ENCODE measurements at places on chromosomes 7 and 10.

DNA sequence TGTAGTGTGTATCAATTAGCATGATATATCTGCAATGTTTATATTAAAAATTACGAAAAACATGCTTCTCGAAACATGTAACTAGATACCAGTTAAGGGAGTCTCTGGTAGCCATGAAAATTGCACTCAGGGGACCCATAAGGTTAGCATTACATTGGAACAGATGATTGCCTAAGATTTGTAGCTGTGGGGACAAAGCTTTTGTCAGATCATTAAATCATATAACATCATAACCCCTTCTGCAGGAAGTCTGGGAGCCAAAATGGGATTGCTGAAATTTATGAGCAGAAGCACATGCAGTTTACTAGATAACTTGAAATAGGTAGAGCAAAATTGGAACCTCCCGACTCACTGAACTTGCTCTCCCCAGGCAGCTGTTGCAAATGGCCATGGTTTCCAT lies 235.0 kb upstream of the IGFBP3 start:
- DNase-seq: no peak

DNA sequence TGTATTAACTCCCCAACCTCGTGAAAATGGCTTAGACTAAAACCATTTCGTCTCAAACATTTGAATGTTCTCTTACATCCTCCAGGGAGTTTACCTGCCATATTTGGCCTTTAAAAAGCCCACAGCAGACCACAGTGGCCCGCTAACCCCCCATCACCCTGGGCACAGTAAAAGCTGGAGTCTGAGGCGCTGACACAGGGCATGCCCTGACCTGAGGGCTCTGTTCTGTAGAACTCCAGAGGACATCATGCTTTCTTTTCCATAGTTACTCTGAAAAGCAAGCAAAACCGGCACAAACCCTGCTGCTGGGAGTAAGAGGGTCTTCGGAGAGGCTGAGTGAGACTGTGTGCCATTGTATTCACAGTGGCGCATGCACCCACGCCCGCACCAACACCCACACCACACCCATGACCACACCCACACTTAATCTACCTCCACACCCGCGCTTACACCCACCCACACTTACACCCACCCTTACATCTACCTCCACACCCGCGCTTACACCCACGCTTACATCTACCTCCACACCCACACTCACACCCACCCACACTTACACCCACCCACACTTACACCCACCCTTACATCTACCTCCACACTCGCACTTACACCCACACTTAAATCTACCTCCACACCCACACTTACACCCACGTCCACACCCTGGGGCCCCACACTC lies 32.1 kb downstream of the LRRC27 start:
- DNase-seq: no peak

- no peak for DNase-seq
Observed at GRCh38 chr10:24042884-24043283, 166.1 kb upstream of the KIAA1217 start.

GRCh38 chr7:130387628-130388403 lies 7.5 kb downstream of the CPA1 start:
- DNase-seq: no peak

- peak; percentile 62 for DNase-seq
Observed at GRCh38 chr10:4127518-4128315, 342.7 kb upstream of the KLF6 start.

DNA sequence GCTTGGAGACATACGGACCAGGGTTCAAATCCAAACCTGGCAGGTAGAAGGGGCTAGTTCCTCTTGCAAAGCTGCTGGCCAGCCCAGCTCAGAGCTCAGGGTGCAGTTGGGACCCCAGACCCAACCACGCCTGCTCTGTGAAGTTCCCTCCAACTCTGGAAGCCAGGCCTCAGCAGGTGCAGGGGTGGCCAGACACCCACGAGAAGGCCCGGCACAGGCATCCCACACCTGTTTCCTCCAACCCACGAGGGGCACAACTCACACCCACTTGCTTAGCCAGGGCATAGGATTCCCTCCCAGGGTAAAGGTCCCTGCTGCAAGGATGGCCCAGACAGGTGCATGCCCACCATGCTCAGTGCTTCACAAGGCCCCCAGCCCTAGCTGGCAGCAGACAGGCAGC lies 262.4 kb downstream of the GRID1 start:
- DNase-seq: no peak

GRCh38 chr10:49118430-49119074 lies 3.2 kb upstream of the VSTM4 start:
- DNase-seq: no peak

DNA sequence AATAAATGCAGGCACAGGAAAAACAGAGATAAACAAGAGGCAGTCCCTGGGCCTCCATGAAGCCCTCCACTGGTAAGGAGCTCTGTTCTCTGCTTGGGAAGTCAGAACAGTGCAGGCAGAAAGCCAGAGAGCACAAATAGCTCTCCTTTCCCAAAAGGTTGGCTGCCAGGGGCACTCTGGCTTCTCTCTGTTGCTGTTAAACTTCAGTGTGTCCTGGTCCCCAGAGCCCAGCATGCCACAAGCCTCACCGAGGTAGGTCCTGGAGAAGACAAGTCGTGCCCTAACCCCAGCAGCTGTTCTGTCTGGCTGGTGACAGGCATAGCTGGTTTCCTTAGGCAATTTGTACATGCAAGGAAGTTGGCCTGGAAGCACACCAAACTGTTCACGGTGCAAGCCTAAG lies 17.3 kb downstream of the SLC16A12 start:
- no peak for DNase-seq

DNA sequence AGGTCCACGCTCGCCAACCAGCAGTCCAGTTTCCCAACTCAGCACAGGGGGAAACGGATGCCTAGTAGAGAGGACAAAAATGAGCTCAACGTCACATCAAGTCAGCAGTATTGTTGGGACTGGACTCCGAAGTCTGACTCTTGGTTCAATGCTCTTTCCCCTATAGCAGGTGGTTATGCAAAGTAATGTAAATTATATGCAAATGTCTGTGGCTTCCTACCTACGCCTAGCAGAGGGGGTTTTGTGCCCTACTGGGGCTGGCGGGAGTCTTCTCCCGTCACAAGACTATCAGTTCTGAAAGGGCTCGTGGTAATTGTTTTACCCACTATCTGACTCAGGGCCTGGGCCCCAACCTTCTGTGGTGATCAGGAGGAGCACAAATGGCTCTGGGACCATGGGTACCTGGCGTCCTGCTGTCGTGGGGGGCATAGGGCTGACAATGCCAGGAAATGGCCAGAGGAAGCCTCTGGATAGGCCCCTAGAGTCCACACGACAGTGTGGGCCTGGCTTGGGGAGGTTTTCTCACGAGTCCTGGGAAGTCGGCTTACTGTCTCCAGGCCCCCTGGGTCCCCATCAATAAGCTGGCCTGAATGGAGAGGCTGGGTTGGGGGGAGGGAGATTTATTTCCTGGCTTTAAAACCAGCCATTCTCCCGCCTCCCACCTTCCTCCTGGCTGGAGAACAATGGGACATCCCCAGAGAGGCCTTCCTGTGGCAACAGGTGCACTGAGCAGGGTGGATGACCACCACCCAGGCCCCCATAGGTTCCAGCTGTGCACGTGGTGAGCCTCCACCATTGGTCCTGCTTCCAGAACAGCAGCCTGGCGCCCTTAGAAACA lies 41.8 kb downstream of the UNC5B start:
- DNase-seq: no peak

- no peak for DNase-seq
Observed at GRCh38 chr7:97096037-97096436, 21.5 kb upstream of the SDHAF3 start.
